ENCODE measurements at places on chromosomes 3 and 15.

DNA sequence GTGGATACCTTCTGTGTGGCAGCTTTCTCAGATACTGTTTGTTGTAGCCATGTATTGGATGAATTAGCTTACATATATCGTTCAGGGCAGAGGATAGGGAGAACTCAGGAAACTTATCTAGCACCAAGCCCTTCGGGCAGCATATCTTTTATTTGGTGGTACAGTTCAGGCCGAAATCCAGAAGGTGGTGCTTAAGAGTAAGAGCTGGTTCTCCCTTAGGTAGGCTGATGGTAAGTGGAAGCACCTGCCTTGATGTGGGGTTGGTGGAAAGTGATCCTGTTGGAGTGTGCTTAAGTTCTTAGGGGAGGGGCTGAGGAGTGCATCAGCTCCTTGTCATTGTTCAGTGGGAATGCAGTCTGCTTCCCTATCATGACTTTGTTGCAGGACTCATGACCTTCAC lies 187.5 kb downstream of the DOCK3 start:
- DNase-seq, result no peak

GRCh38 chr15:69092159-69092558 lies 68.3 kb upstream of the GLCE start:
- no peak for DNase-seq

GRCh38 chr3:127803619-127804018 lies 18.7 kb downstream of the MGLL start:
- no peak for DNase-seq

DNA sequence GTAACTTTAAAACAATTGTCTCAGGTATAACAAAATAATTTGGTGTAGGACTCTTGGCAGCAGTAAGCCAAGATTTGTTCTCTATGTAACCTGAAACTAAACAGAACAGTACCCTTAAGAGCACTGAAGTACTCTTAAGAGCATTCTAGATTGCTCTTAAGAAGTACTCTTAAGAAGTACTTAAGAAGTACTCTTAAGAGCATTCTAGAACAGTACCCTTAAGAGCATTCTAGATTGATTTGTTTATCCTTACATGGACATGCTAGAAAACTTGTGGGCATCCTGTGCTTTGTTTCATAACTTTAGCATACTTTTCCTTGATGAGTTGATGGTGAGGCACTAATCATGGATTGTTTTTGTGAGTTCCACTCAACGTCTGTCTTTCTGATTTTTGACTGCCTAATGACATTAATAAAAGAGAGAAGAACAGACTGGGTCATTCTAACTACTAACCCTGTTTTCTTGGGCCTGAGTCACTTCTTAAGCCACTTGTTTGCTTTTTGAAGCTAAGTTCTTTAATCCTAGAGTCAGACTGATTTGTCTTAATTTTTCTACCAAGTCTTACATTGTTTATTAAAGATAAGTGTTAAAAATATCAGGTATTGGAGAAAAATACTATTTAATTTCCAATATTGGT lies 57.2 kb upstream of the UTS2B start:
- no peak for DNase-seq

GRCh38 chr3:8450618-8451017 lies 51.0 kb upstream of the LMCD1 start:
- DNase-seq, result no peak

DNA sequence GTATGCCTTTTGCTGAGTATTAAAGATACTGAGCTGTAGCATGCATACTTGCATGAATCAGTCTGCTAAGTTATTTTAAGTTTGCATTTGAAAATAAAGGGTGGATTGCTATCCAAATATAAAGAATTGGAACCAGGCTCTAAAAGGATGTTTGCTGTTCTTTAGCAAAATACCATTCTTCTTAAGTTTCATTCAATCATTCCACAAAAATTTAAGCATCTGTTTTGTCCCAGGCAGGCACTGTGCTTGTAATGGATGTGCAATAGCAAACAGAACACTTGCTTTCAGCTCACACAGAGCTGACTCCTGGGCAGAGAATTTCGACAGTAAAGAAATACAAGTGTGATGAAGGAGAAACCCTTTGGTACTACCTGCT lies 151.1 kb downstream of the PGPEP1L start:
- DNase-seq, result no peak

DNA sequence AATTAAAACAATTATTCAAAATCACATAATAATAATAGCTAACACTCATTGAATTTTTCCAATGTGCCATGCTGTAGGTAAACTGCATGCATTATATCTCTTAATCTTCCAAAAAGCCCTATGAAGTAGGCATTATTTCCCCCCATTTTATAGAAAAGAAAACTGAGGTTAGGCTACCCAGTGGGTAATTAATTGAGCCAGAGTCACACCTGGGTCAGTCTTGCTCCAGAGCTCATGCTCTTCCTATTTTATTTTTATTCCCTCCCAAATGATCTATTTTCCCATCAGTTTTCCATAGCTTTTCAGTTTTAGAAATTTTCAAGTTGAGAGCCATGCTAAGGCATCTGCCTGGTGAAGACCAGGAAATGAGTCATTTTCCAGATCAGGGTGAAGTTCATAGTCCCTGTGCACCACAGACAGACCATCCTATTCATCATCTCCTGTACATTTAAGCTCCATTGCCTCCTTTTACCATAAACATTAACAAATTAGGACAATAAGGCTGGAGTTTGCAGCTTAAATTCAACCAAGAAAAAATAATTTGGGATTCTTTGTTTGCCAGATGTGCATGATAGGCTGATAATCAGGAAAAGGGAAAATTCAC lies 417.3 kb downstream of the OTOL1 start:
- DNase-seq, result no peak

- DNase-seq, result no peak
Observed at GRCh38 chr3:122912772-122913538, 114.6 kb downstream of the SEMA5B start.

DNA sequence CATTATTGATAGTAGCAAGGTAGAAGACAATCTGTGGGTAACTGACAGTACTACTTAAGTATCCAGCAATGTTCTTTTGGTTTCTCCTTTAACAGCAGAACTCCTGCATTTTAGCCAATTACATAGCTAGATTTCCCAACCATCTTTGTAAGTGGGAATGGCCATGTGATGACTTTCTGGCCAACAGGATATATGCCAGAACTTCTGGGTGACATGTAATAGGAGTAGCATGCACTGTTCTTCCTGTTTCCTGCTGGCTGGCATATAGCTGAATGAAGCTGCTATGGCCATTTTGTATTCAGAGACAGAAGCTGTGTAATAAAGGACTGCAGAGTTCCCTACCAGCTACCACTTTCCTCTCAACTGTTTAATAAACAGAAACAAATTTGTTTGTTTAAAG lies 18.0 kb downstream of the SPICE1 start:
- DNase-seq, result no peak

DNA sequence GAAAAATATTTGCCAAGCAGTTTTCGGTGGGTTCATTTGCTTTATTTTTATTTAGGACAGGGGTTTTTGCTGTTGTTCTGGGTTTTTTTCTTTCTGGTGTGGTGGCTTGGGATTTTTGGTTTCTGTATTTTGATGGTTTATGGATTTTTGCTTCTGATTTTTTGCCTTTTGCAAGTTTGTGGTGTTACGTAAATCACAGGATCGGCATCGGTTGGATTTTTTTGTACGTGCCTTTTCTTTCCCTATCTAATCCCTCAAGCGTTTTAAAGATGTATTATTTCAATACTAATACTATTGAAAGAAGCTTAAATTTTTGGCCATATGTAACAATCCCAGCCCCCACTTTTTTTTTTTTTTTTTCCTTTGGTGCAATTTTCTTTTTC lies 782 bp upstream of the BCL6 start:
- DNase-seq, result no peak

DNA sequence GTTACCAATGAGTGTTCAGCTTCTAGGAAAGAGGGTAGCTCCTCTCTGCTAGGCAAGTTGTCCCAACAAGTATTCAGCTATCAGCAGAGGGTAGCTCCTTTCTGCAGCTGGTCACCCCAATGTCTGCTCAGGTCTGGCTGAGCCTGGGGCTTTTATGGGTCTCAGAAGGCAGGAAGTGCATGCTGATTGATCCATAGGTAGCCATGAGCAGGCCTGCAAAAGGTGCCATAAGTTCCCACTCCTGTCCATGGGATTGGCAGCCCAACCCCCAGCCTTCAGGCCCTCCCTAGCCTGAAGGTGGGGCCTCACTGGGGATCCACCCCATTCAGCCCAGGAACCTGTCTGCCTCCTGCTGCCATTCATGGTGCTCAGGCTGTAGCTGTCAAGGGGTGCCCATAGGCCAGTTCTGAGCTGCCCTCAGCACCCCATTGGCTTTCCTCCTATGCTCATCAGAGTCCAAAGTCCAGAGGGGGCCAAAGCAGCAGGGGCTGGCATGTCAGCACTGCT lies 34.6 kb upstream of the DNAJC13 start:
- DNase-seq, result no peak

- no peak for DNase-seq
Observed at GRCh38 chr3:162376761-162377160, 880.2 kb downstream of the OTOL1 start.

- DNase-seq, result peak; percentile 17
Observed at GRCh38 chr3:140898340-140899180, 43.1 kb upstream of the SLC25A36 start.

- no peak for DNase-seq
Observed at GRCh38 chr3:129329858-129330257, 51.2 kb downstream of the HMCES start.

- DNase-seq, result no peak
Observed at GRCh38 chr3:65334045-65334665, 646.4 kb upstream of the ADAMTS9 start.

GRCh38 chr3:163914567-163914966 lies 1163.7 kb downstream of the SI start:
- no peak for DNase-seq

DNA sequence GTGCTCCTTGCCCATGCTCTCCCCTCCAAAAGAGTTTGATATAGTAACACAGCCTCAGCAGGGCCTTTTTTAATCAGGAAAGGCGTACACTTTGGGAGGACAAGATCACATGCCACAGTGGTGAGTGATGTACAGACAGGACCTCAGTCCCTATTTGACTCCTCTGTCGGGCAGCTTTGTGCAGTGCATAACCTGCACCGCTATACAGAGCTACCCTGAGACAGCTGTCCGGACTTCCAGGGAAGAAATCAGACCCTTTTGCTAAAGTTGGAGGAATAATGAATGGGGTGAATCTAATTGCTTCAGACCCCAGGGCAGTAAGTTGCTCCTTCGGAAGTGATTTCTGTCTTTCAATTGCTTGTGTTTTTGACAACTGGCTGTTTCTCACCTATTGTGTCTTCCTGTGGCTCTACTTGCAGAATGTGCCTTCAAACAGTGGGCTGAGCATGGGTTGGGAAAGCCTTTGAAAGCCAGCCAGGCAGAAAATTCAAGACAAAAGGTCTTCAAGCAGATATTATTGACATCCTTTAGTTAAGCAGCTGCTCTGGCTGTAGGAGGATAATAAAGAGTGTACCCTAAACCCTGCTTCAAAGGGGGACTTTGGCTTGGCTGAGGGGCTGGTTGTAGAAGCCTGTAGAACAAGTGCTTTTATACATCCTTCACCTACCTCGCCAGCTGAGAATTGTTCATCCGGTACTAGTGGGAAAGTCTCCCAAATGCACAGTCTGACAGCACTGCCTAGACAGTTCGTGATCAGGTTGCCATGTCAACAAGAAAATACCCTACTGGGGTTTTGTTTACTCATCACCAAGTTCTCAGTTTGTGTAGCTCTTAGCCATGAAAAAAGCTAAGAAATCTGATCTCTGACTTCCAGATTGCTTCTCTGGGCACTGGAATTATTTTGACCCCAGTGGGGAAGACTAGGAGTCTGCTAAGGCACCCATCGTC lies 35.1 kb downstream of the SNTN start:
- peak; percentile 37 for DNase-seq

- no peak for DNase-seq
Observed at GRCh38 chr3:138935505-138935862, 11.5 kb downstream of the FOXL2 start.

GRCh38 chr3:191695815-191696153 lies 234.8 kb downstream of the PYDC2 start:
- no peak for DNase-seq

GRCh38 chr3:63864008-63864964 lies 619 bp downstream of the ATXN7 start:
- DNase-seq, result no peak

DNA sequence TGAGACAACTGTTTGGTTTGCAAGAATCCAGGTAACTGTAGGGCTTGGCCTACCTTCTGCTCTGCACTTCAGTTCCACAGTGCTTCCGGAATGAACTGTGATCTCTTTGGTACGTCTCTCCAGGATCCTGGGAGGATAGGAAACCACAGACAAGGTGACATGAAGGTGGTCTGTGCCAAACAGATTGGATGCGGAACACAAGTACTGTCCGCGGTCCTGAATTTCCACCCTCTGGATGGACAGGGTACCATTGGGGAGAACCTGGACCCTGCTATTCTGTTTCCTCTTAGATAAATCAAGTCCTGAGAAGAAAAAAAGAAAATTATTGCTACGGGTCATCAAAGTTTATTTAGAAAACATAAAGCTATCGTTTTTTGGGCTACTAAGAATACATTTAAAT lies 17.3 kb downstream of the IGSF10 start:
- no peak for DNase-seq

DNA sequence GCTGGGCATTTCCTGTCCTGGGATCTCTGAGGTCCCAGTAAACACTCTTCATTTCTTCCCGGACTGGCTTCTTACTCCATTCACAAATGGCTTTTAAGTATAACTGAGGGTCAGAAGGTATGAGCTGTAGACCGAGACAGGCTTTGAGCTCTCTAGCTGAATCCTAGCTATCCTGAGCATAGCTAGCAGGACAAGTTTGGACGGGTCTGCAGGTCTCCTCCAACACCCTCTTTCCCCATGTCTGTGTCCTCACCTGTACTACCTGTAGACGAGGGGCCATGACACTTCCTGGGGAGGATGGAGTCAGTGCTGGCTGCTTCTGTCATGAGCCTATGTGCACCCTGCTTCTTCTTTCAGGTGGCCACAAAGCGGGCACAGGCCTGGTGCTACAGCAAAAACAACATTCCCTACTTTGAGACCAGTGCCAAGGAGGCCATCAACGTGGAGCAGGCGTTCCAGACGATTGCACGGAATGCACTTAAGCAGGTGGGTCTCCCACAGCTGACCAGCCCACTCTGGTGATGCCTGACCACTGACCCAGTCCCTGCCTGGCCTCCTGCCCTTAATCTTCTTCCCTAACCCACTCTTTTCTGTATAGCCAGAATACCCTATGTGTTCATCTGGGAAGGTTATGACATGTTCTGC lies 72.1 kb upstream of the ACAD9 start:
- no peak for DNase-seq

DNA sequence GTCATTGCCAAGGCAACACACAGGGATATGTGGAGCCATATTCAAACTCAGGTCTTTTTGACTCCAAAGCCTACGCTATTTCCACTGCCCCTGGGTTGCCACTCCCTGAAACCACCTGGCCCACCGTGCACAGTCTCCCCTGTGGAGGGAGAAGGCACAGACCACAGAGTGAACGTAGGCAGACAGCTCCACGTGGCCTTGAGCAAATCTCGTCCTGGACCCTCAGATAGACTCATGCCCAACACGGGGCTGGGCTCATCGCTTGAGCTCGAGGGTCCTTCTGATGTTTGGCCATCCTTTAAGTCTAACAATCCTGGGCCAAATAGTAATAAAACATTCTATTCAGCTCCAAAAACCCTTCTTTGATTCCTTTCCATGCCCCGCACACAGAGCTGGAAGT lies 72.0 kb downstream of the CPN2 start:
- no peak for DNase-seq

- DNase-seq, result no peak
Observed at GRCh38 chr3:162670181-162670580, 1173.6 kb downstream of the OTOL1 start.
